ENCODE measurements at places on chromosomes 11 and 22. TPM values are rescaled to one million over a fixed set of nuclear protein-coding genes. Genes with fewer than 3 reads are reported as not detected.

DNA sequence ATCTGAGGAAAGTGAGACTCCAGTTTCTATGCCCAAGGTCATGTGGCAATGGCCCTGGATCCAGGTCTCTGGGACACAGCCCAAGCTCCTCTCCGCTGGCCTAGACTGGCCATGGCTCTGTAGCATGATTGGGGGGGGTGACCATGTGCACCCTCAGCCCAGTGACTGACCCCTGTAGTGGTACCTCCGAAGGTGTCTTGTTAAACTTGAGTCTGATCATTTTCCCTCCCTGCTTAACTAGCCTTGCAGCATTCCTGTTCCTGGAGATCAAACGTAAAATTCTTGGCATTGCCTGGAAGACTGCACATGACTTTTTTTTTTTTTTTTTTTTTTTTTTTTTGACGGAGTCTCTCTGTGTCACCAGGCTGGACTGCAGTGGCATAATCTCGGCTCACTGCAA lies 1116.0 kb downstream of the TBC1D22A start:
- DNase-seq = no peak

DNA sequence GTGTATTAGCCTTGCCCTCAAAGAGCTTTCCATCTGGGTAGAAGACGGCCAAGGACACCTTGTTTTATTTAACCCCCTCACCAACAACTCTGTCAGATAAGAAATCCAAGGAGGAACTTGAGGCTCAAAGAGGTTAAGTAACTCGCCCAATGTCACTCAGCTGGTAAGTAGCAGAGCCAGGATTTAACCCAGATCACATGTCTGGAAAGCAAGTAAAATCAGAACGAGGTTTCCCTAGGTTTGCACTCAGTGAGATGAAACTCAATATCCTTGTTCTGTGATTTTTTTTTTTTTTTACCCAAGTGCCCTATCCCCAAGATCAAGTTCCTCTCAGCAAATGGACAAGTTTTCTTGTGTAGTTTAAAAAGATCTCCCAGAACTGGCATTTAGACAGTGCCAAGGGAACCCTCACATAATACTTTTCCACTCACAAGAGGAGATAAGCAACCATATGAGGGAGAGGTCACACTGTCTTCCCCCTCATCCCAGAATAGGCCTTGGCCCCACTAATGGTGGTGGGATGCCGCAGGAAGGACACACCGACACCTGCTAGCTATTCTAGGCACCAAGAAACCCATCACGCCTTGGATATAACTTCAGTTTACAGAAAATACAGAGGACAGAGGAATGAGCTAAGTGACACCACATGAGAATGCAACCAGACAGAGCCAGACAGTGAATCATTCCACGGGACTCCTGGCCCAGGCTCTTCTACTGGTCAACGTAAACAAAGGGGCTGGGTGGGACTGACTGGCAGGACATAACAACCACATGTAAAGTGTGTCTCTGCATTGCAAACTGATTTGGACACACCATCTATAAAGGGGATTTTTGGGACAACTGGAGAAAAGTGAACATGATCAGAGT lies 8.6 kb upstream of the ARAP1 start:
- DNase-seq = no peak

DNA sequence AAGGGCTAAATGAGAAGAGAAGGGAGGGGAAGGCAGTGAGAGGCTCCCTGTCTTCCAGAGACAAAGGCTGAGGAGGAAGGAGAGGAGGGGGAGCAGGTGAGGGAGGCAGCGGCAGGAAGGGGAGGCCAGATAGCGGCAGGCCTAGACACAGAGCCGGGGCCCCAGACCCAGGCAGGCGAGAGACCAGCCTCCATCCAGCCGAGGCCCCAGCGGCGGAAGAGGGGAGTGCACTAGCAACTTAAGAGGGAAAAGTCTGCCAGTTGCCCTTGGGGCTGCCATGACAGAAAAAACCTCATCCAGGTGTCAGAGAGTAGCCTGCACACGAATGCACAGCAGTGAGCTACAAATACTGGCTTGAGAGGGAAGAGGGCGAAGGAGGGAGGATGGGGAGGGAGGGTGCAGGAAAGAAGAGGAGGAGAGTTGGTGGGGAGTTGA lies 46.7 kb downstream of the IGLL1 start:
- no peak for DNase-seq

- DNase-seq = no peak
Measured at GRCh38 chr11:21769188-21769587, 423.7 kb upstream of the ANO5 start.

The PHETA2 gene
- 0.78 TPM for polyA plus RNA-seq

The SCGB1D2 gene
- polyA plus RNA-seq = not detected

The CARNS1 gene
- 3.4 TPM for polyA plus RNA-seq

Measured in immature natural killer cell (primary cell).